ENCODE measurements at places on chromosomes 3 and 15. TPM values are rescaled to one million over a fixed set of nuclear protein-coding genes. Genes with fewer than 3 reads are reported as not detected.

The NEIL1 gene
- 31.3 TPM for total RNA-seq

The NPAP1 gene
- not detected for total RNA-seq

The ADAMTS9 gene
- 72.1 TPM for total RNA-seq

The CELSR3 gene
- total RNA-seq, result 2.2 TPM

The BOC gene
- total RNA-seq, result 4.2 TPM

The CEP19 gene
- total RNA-seq, result 3.1 TPM

The KLHL6 gene
- total RNA-seq, result 13.0 TPM

The POC1A gene
- total RNA-seq, result 4.7 TPM

The MAGI1 gene
- total RNA-seq, result 44.9 TPM

The CSPG4 gene
- total RNA-seq, result 3.0 TPM

The PP2D1 gene
- not detected for total RNA-seq

The TMEM42 gene
- 14.5 TPM for total RNA-seq

The SLC6A1 gene
- total RNA-seq, result not detected

The KIAA1143 gene
- total RNA-seq, result 16.7 TPM

The PPIB gene
- total RNA-seq, result 692 TPM

The SCN11A gene
- total RNA-seq, result 0.23 TPM

The SOX2 gene
- total RNA-seq, result not detected

The SLC2A2 gene
- not detected for total RNA-seq

The TMEM207 gene
- total RNA-seq, result not detected

The DPPA2 gene
- total RNA-seq, result not detected

The KIF7 gene
- 5.1 TPM for total RNA-seq

The CHRM5 gene
- not detected for total RNA-seq

The APOD gene
- 8.6 TPM for total RNA-seq

The SERINC4 gene
- not detected for total RNA-seq

The PIF1 gene
- 7.5 TPM for total RNA-seq

The TGM4 gene
- total RNA-seq, result not detected

The AGBL1 gene
- not detected for total RNA-seq

The LAMB2 gene
- 1,071 TPM for total RNA-seq

The GAP43 gene
- 0.18 TPM for total RNA-seq

The CCDC54 gene
- not detected for total RNA-seq

The ATRIP gene
- total RNA-seq, result 8.6 TPM

The RBPMS2 gene
- 2.5 TPM for total RNA-seq

The SNTN gene
- total RNA-seq, result not detected

The TRANK1 gene
- total RNA-seq, result 16.8 TPM

The AADACL2 gene
- total RNA-seq, result not detected

The DAZL gene
- not detected for total RNA-seq

The PCOLCE2 gene
- 0.58 TPM for total RNA-seq

The C3orf49 gene
- not detected for total RNA-seq

The RCCD1 gene
- 10.0 TPM for total RNA-seq

The SAMMSON gene
- not detected for total RNA-seq

The GATM gene
- total RNA-seq, result not detected

The FBXW12 gene
- total RNA-seq, result not detected

The TRPC1 gene
- total RNA-seq, result 10.7 TPM

The RETNLB gene
- total RNA-seq, result not detected

The IL5RA gene
- total RNA-seq, result not detected

The PCYT1A gene
- 98.9 TPM for total RNA-seq

The RARB gene
- total RNA-seq, result 17.6 TPM

The XXYLT1 gene
- 93.1 TPM for total RNA-seq

The ITIH4 gene
- 0.29 TPM for total RNA-seq

The SI gene
- total RNA-seq, result not detected

Measured in glomerular endothelial cell (primary cell).